Stimulated activated CD8-positive, alpha-beta memory T cell treated with anti-CD3 and anti-CD28 coated beads, Interleukin-15, amount 100 ng/mL, for 4 hours (primary cell): ENCODE measurements at places on chromosomes 5 and 9.

GRCh38 chr5:179169836-179170235 lies 109.7 kb downstream of the ZNF354C start:
- DNase-seq = no peak

DNA sequence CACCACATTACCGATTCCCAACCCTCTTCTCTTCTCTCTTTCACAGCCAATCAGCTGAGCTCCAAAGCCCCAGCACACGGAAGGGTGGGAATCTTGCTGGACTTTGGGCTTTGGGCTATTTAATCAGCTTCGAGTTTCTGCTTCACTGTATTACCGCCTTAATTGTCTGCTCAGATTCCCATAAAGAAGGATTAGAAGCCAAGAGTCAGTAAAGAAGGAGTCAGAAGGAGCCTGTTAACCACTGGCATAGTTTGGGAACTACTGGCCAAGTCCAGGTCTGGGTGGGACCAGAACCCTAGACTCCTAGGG lies 4.4 kb downstream of the SPRY4 start:
- no peak for DNase-seq

DNA sequence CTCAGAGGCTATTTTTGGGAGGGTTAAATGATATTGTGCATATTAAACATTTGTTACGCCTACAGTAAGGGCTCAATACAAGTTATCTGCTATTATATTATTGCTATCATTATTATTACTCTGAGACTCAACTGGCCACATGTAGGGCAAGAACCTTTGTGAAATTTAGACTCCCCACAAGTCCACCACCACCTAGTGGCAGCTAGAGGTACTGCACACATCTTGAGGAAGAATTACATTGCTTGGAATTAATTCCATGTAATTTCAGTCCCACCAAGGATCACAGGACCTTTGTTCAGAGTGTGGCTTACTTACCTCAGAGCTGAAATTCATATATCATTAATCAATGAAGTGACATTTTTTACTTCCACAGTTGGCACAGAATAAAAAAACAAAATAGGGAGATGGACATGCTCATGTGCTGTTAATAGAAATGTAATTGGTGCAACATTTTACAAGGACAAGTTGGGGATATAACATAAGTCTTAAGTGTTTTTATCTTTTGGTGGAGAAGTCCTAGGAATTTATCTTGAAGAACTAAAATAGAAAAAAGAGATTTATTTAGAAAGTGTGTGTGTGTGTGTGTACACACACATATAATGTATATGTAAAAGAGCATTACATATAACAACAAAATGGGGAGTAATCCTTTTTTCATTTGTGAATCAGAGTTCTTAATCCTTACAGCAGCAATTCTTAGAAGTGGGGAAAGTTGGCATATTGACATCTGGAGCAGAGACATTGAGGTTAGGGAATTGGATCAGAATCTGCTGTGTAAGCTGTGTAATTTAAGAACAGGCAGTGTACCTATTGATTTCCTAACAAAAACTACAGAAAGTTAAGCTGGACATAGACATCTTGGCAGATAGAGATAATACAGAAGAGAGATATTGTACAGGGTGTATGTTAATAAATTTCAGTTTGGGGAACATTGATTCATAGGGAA lies 11.2 kb downstream of the MSANTD3 start:
- DNase-seq = no peak

- DNase-seq = no peak
Measured at GRCh38 chr9:99660191-99660636, 161.5 kb upstream of the NR4A3 start.

DNA sequence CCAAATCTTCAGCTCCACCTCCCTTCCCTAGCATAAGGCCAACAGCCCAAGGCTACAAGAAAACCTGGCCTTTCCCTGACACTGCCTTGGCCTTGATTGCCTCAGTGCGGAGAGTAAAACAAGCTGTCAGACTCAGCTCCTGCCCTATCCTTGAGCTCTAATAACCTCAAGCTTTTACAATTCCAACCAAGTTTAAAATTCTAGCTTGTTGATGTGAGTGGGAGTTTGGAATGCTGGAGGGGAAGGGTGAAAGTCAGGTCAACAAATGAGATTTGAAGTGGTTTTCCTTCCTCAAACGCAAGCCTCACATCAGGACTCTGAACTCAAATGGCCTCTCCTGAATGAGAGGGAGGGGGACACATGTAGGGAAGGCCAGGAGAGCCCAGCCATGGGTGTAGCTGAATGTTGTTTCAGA lies 197.0 kb upstream of the VLDLR start:
- DNase-seq = no peak

GRCh38 chr5:180786531-180787398 lies 15.8 kb downstream of the MGAT1 start:
- DNase-seq = no peak

DNA sequence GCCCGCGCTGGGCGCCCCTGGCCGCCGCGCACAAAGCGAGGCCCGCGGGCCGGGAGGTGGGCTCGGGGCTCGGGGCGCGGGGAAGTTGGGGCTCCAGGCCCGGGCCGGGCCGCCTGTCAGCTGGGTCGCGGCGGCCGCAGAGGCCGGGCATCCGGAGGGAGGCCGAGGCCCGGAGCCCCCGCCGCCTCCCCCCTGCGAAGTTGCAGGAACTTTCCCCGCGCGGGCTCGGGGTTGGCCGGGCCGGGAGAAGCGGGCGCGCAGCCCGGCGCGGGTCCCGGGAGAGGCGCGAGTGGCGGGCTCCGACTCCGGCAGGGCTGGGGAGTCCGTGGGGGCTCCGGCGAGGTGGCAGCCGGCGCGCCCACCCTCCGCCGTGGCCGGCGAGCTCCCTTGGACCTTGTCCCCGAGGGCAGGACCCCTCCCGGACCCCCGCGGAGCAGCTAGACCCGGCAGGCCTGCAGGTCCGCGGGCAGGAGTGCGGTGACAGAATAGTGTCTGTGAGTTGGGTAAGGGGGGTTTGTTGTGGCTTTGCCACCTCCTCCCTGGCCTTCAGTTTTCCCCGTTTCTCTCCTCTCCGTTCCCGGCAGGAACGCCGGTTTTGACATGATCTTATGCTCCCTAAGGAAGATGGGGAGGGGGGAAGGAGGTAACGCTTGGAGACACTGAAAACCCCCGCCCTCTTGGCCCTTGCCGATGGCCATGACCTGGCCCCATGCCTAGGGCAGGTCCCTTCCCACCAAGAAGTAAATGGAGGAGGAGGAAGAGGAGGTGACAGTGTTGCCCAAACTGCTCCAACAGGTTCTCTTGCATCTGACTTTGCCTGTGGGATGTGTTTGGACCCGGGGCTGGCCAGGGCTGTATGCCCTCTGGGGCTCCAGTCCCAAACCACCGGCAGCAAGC lies 942 bp downstream of the PHF2 start:
- DNase-seq = no peak

DNA sequence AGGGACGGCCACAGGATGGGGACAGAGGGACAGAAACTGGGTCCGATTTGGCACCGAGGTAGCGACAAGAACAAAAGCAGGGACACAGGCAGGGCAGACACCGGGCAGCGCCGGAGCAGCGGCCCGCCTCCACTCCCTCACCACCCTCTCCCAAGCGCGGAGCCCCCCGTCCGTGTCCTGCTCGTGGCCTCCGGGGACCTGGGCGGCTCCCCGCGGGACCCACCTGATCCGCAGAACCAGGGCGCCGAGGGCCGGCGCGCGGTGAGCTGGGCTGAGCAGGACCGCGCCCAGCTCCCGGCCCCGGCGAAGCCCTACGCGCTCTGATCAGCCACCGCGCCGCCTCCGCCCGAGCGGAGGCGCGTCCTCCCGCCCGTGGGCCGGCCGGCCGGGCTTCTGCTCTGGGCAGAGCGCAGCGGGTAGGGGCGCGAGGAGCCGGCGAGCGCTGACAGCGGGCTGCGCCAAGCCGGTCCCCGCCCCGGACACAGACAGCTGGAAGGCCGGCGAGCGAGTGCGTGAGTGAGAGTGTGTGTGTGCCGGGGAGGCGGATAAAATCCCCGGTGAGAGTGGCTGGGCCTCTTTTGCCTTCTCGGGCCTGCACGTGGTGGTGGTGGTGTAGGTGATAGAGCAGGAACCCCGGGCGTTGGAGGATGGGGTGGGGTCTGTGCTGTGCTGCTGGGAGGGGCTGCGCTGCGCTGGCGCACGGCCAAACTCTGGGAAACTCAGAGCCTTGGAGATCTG lies at the start of gene GGTA1:
Gene GGTA1 (minus strand): TSS at position 418 of the 738 bp plus-strand sequence. CDS start 31,922 bp downstream, outside the sequence.
- DNase-seq = no peak

DNA sequence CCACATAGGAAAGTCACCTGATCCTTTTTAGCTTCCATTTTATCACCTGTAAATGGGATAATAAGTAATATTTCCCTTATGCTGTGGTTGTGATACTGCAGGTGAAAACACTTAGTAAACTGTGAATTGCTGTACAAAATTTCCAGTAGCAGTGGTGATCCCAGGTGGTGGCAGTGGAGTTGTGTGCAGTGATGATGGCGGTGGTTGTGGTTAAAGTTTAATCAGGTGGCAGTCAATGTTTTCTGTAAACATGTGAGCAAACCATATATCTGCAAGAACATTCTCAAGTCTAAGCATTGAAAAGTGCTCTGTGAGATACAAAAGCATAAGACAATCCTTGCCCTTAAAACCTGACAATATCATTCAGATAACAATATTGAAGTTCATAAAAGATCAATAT lies 480.2 kb downstream of the RASEF start:
- no peak for DNase-seq

DNA sequence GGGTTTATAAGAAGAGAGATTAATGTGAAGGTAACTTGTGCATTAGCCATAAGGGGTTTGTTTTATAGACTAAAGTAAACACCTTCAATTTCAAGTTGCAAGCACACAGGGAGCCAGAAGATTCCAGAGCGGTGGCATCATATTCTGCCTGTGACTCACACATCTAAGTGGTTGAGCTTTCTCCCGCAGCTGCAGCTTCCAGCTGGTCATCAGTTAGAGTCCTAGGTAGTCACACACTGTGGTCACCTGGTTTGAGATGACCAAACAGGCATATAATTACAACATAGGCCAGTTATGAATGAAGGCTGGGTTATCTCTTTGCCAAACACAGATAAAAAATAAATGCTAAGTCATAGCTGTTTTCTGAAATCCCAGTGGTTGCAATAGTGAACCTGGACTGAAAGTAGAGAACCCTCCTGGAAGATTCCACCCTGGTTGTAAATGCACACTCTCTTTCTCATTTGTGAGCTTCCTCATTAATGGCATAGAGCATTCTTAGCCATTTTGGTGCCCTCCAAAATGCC lies 171.3 kb downstream of the GDNF start:
- DNase-seq = no peak

GRCh38 chr5:172402531-172403188 lies 51.7 kb downstream of the SH3PXD2B start:
- DNase-seq = no peak
